ENCODE measurements at places on chromosomes 13 and 19.

DNA sequence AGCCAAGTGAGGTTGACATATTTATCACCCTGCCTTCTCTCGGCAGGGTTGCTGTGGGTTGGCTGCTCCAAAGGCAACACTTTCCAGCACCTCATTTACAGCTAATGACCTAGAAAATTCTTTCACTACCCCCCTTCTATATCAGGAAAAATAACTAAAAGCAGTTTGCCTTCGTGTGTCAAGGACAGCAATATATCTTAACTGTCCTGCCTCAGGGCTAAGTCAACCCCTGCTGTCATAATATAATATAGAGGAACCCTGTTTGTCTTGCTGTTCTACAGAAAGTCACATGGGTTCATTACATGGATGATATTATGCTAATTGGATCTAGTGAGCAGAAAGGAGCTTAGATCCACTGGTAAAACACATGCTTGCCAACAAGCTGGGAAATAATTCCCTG is 28.1 kb upstream of the USP12 start:
- DNase-seq = no peak

GRCh38 chr13:47232516-47232915 is 335.7 kb upstream of the HTR2A start:
- no peak for DNase-seq

GRCh38 chr13:33285420-33286124 is at the start of gene STARD13:
TSS of gene STARD13 (minus strand) at chr13:33285755. CDS start at chr13:33285638, 117 bp downstream.
- DNase-seq = peak; percentile 93

DNA sequence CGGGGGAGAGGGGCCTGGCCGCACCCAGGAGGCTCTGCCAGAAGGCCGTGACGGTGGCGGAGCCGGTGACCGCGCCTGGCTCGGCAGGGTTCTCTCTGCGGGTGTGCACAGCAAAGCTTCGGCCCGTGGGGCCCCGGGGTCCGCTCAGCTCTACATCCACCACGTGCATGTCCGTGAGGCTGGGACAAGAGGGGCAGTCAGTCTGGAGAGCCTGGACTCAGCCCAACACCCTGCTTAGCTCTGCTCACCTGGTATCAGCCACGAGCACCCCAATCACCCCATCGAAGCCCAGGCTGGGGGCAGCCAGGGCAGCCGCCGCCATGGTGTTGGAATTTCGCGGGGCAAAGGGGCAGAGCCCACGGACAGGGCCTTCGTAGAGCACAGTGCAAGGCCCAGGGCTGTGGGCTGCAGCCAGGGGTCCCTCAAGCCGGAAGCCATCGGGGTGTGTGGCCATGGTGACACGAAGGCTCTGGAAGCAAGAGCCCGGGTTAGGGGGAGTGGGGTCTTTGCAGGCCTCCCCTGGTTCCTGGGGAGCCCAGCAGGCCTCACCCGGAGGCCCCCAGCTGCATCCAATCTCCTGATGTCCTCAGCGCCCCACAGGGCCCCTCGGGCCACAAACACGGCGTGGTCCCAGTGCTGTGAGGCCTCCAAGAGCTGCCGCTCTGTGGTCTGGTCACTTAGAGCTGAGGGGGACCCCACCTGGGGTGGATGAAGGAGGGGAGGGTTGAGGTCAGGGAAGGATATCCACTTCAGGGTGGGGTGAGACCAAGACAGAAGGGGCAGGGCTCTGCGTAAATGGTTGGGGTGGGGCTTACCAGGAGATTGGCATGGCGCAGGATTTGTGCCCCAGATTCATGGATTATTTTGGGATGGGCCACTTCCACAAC is 1.4 kb downstream of the ASPDH start:
- DNase-seq = no peak

Measured in substantia nigra (tissue), 51 donors.